ENCODE measurements at places on chromosomes 6 and 20.

DNA sequence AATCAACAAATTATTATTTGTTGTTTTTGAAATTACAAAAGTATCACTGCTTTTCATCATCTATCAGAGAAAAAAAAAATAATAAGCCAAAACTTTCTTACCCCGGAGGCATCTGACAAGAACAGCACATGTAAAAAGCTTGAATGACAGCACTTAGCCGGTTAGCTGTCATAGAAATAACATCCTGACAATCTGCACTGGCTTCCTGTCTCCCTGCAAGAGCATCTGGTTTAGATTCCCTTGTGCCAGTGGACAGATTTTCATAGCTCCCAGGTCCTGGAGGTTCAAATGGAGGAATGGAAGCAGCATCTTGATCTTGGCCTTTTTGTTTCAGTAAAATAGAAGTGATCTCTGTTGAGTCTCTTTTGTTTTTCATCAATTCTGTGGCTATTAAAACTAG lies 74.8 kb downstream of the HACE1 start:
- DNase-seq, result peak; percentile 41

DNA sequence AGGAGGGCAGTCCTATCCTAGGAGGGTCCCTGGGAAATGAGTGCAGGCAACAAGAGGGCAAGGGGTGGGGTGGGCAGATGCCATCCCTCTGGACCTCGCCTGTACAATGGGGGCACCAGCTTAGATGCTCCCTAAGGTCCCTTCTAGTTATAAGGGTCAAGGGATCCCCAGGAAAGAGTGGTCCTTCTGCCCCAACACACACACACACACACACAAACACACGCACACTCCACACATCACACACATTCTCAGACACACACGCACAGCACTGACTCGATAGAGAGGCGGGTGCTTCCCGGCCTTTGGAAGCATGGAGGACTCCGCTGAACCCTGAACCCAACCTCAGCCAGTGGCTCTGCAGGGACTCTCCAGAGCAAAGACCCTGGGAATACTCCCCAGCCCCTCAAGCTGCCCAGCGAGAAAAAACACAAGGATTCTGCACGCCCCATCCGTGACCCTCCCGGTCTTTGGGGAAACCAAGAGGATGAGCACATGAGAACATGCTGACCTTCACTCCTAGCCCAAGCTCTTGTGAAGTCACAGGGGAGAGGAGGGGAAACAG lies 64.6 kb downstream of the MDGA1 start:
- DNase-seq, result no peak

DNA sequence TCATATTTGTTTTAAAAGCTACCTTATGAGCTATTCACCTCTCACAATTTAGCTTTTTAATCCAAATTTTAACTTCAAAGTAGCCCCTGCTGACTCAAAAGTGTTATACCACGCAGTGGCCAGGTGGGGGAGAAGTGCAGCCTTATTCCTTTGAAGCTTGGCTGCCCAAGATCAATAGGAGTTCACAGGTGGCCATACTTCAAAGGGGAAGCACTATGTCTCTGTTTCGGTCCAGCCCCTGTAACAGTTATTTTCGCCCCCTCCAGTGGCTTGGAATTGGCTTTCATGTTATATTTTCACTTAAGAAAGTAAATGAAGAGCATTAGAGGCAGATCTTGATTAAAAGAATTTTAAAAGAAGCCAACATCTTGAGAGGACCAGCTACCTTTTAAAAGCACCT lies 608.4 kb downstream of the EPHA7 start:
- peak; percentile 19 for DNase-seq

- no peak for DNase-seq
Observed at GRCh38 chr6:44226368-44227147, 3.2 kb downstream of the SLC29A1 start.

DNA sequence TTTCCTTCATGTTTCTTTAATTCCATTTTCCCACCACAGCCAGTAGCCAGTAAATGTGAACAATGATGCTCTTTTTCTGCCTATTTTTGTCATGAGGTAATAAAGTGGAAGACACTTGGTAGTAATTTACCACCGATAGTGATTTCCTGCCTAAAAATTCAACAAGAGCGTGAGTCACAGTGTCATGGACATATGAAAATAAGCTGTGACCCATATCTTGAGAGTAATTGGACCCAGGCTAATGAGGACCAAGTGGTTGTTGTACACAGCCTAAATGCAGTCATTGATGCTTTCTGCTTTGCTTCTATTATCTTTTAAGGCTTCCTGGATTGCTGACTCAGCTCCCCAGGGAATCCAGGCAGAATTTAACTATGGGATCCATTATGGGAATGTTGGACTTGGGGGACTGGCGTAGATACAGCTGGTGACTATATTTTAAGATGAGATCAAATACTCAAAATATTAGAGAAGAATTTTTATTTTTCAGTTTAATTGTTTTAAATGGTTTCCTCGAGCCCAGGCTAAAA lies 265.9 kb upstream of the FERMT1 start:
- peak; percentile 49 for DNase-seq

GRCh38 chr6:100412872-100413271 lies 51.8 kb downstream of the SIM1 start:
- no peak for DNase-seq

DNA sequence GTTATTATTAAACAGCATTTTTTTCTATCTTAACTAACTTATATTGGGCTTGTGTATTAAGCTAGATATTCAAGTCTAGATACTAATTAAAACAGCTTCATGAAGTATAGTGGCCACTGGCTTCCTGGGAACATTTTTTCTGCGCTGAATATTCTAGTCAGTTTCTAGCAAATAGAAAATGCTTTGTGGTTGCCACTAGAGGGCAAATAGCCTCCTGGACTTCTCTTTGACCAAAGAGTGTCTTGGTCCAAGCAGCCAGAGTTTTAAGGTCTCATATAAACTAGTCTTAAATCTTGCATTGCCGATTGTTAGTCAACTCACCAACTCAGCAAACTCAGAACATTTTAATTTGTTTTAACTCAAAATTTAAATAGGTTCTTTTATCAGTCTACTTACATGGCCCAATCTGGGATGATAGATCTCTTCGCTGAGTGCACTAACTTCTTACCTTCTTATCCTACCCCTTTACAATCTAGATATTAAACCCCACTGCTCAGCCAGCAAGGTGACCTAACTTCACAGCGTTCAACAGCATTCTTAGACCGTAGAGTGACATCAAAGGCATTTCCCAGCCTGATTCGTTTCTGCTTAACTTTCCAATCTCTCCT lies 24.6 kb upstream of the ID4 start:
- DNase-seq, result peak; percentile 51

- DNase-seq, result peak; percentile 51
Observed at GRCh38 chr6:157800420-157801237, 22.4 kb upstream of the SNX9 start.

DNA sequence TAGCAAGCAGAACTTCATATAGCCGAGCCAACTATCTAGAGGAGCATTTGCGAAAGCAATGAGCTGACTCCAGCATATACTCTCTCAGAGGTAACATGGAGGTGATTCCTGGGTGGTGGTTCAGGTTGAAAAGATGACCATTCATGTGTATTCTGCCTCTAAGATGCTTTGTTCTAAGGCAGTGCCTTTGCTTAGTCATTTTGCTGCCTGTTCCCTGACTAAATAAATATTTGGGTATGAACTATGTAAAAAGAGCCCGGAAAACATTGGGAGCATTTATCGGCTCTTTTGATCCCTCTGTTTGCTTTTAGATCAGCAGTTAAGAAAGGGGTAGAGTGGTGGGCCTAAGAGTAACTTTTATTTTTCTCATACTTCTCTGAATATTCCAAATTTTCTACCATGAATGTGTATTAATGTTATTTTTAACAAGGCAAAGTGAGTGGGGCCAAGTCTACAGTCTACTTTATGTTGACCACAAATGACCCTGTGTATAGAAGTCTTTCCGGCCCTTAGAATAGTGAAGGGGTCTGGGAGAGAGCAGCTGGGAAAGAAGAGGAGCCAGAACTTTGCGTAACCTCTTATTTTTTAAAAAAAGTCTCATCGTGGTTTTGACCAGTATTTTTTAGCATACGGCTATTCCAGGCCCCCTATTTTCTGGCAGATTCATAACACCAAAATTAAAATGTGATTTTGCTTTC lies 206.5 kb upstream of the EYA4 start:
- no peak for DNase-seq

- DNase-seq, result no peak
Observed at GRCh38 chr20:836190-836589, 2.7 kb downstream of the FAM110A start.

- peak; percentile 64 for DNase-seq
Observed at GRCh38 chr6:156848533-156848932, 71.4 kb downstream of the ARID1B start.

GRCh38 chr6:88548891-88549505 lies 382.9 kb upstream of the CNR1 start:
- no peak for DNase-seq

DNA sequence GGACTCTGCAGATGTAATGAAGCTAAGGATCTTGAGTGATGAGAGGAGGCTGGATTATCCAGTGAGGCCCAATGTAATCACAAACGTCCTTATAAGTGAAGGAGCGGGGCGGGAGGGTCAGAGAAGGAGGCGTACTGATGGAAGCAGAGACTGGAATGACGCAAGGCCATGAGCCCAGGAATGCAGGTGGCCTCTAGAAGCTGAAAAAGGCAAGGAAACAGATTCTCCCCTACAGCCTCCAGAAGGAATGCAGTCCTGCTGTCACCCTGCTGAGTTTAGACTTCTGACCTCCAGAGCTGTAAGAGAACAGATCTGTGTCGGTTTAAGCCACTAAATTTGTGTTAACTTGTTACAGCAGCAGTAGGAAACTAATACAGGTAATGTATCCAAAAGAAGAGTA lies 227.9 kb downstream of the PTPRT start:
- DNase-seq, result no peak

GRCh38 chr6:29723666-29724588 lies 693 bp downstream of the HLA-F start:
- peak; percentile 14 for DNase-seq

DNA sequence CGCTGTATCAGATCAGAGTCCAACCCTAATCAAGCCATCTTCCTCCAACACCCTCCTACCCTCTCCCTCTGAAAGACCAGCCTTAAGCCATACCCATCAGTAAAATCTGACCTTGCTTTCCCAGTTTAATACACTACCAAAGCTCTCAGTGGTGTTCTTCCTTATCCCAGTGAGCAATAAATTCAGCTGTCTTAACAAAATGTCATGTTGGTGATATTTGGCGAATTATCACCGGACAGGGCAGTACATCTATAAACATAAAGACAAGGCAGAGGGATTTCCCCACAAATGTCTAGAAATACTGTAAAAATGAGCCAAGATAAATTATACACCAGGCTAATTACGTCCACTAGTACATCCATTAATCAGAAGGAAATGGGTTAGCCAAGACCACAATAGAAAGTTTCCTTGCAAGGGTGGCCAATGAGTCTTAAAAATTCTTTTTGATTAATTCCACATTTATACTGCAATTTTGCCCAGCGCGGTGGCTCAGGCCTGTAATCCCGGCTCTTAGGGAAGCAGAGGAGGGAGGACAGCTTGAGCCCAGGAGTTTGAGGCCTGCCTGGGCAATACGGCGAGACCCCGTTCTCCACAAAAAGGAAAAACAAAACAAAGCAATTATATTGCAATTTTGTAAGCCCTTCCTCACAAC lies 905 bp downstream of the RARS2 start:
- no peak for DNase-seq

DNA sequence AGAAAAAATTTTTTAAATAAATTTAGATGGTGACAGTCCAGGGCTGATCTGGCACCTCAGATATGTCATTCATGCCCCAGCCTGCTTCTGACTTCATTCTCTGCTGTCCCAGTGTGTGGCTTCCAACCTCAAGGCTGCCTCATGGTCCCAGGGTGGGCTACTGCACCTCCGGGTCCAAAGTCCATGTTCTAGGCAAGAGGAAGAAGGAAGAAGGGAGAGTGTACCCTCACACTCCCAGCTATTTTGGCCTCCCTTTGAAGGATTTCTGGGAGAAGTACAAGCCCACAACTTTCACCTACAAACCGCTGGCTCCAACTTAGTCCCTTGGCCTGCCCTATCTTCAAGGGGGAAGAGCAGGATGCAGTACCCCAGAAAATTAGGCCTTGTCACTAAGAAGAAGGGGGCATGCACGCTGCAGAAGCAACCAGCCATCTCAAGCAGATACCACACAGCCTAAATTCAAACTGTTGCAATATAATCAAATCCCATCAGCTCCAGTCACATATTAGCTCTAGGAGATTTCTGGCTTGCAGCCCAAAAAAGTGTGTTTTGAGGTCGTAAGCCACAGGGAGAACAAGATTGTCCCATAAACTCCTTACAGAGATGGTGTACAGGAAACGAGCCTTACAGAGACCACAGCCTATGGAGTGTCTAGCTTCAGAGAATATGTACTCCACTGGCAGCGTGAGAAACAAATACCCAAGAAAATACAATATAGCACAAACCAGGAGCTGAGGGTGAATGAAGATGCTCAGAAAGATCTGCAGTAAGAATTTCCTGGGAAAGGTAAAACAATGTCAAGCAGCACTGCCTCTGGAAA lies 906 bp upstream of the BTN3A2 start:
- peak; percentile 55 for DNase-seq

DNA sequence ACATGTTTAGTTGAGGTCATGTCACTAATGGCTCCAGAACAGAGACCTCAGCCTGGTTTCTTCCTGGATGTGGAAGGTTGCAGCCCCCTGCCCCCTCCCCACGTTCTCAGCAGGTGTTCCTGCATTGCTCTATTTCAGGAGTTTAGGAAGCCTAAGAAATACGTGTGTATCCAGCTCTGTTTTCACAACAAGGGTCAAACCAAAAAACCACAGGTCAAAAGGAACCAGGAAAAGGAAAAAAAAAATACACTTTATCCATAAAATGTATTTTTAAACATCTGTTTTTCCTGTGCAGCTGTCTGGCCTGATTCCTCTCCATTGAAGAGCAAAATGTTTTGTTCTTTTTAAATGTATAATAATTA lies 107.9 kb upstream of the PLEKHG1 start:
- DNase-seq, result no peak

- DNase-seq, result peak; percentile 40
Observed at GRCh38 chr20:36202891-36203338, 33.4 kb upstream of the AAR2 start.

DNA sequence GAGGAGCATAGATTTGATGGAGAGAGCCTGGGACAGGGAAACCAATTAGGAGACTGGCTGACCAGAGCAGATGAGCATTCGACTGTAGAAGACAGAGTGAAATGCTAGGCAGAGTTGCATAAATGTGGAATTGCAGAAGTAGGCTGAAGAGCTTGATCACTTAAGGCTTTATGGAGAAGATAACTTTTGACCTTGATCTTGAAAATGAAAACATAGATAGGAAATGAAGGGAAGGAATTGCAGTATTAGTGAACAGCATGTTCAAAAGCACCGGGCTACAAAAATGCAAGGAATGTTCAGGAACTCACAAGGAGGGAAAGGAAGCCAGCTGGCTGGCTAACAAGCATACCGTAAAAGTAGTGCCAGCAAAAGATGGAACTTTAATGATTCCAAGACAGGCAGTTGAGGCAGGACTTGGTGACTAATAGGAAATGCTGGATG lies 20.5 kb upstream of the LTV1 start:
- peak; percentile 84 for DNase-seq

DNA sequence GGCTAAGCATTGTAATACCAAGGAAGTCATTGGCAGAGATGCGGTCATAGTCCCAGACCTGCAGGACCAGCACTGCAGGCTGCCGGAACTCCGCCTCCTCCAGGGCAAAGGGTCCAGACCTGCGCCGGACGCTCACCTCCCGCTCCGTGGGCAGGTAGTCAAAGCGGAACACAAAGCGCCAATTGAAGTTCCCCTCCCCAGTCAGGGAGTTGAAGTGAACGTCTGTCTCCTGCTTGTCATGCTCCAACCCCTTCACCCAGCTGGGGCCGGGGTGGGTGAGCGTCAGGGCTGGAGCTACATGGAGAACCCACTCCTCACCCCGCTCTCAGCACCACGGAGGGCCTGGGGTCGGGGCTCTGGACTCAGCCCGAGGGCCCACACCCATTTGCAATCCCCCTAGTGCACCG lies 18.2 kb downstream of the ERGIC3 start:
- DNase-seq, result no peak
